CD4-positive, alpha-beta T cell treated with Interleukin-6 for 4 hours (primary cell): ENCODE measurements at places on chromosomes 7 and 10.

DNA sequence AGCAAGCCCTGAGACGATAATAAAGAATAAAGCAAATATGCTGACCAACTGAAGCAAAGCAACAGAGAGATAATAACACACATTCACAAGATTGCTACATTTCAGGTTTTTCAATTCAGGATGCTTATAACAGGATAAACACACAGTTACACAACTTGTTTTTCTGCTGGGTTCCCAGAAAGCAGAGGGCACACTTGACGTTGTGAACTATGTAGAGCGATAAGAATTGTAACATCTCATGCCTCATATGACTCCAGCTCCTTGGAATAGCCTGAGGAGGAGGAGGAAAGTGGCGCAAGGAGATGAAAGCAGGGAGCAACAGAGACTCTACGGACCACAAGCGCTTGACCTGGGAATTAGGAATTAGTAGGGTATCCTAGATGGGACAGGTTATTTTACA lies 201.7 kb downstream of the SKAP2 start:
- DNase-seq = no peak

DNA sequence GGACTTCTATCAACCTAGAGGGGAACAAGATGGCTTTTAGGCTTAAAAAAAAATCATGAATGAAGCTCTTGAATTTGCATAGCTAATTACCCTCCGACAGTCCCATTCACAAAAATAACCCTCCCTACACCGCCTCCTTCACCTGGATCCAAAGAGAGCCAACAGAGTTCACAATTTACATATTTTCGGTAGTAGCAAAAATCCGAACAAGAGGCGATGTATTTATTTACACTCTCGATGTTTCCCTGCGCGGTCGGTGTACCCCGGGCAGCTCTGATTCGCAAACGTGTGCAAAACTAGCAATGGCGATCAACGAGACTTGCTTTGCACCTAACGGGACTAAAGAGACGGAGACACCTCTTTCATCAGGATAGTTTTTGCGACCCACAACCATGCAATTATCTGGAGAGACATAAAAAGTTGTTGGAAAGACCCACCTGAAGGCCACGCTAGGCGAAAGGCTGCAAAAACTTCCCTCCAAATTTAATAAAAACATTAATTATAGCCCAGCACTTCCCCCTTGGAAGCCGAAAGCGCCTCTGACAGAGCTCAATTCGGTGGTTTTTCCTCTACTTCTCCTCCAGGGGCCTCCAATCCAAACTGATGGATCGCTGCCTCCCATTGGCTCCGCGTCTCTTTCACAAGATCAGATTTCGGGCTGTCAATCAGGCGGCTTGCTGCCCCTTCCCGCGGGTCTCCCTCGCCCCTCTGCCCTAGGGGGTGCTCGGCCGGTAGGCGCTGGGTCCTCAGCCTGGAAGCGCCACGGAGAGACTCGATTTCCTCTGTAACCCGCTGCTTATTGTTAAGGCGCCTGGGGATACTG lies at the start of gene ETV1:
ETV1 (minus strand) TSS at position 541 of the 823 bp plus-strand sequence. CDS start 614 bp downstream, outside the sequence.
- no peak for DNase-seq

DNA sequence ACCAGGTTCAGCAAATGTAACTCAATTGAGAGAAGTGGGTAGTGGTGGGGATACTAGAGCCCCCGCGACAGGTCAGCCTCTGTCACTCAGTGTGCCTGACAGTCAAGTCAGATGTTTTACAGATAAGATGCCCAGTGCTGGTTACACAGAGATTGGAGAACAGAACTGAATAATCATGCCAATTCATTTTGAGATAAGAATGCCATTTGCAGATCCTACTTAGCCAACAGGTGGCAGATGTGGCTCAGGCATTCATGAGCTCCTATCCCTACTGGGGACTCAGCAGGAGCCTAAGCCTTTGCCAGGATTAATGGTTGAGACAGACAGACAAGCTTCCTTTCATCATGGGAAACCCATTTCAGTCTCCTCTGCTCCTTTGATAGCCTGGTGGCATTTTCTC lies 137.8 kb downstream of the MAPK8 start:
- no peak for DNase-seq

GRCh38 chr10:128487517-128487916 lies 361.3 kb upstream of the MKI67 start:
- no peak for DNase-seq

GRCh38 chr10:90845726-90846125 lies 12.1 kb downstream of the HTR7 start:
- DNase-seq = no peak

DNA sequence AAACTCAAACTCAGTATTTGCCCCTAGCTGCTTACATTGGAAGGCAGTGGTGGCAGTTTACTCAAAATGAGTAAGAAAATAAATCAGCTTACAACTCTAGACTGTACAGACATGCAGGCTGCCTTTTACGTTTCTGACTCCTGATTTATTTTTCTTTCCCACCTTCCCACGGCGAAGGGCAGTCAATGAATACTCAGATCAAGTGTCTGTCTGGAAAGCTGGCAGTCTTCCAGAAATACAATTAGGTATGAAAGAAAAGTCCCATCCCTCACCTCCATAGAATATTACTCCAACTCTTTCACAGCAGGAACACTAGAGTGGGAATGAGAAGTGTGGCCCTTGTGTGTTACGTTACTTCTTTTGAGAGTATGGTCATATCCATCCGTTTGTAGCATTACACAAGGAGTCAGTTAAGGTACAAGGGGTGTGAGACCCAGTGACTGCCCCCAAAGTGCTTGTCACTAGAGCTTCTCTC lies 1.3 kb upstream of the PAPSS2 start:
- no peak for DNase-seq

GRCh38 chr10:35324196-35324595 lies 12.1 kb upstream of the CCNY start:
- no peak for DNase-seq

GRCh38 chr7:19102884-19103283 lies 14.6 kb downstream of the TWIST1 start:
- no peak for DNase-seq

DNA sequence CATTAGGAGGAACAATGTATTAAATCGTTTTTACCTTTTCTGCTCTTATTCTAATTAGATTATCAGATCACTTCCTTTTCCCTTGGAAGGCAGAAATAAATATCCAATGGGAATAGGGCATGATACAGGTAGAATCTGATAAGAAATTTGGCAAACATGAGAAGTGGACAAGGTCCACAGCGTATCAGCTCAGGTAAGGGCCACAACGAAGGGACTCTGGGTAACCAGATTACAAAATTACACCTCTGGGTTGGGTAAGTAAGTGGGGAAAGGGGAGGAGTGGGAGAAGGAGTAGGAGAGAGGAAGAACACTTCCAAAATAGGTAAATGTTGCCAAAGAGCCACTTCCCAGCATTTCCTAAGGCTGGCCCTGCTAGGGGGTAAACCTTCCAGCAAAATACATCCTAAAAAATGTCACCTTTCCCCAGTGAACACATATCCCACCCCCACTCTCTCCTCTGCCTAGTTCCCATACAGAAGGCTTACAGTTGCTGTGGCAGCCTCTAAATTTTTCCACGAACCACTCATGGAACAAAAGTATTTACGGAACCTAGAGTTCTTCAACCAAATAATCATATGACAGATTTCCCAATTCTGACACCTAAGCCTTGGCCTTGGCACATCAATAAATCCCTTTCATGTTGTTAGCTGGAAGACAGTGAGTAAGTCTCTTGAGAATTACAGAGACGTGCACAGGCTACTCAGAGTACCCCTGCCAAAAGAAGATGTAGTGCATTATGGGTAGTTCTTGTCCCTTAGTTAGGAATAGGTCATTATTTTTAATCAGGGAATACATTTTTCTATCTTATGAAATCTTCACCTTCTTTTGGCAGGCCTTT lies 51.5 kb upstream of the DLX6 start:
- no peak for DNase-seq

DNA sequence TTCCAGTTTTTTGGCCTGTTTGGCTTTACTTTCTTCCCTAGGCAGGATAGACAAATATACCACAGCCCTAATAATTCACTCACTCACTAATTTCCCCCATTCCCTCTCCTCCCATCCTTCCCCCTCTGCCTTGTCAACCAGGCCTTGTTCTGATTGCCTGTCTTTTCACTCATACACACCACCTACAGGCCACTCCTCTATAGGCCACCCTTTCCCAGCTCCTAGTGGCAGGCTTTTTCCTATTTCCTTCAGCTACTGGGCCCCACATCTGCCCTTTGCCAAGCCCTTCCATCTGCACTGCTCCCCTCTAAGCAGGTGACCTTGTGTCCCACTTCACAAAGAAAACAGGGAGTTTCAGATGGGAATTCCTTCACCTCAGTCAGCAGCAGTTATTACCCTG lies 59.8 kb upstream of the MSRB2 start:
- no peak for DNase-seq

GRCh38 chr7:101123703-101124068 lies 3.2 kb upstream of the SERPINE1 start:
- no peak for DNase-seq
